ENCODE measurements at places on chromosomes 12 and 14.

DNA sequence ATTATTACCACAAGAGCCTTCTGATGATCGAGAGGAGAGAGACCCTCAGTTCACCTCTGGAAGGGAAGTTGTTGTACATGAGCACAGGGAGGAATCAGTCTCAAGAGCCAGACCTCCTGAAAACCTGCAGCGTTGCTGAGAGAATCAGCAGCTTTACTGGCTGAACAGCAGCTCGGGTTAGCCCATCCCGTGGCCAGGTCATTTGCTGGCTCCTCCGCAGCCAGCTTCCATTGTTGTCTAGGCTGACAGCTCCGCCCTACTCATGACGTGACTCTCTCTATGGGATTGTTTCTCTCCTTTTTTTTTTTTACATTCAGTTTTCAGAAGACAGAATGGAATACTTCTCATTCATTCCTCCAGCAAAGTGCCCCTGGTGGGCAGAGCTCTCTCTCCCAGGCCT is 69.9 kb downstream of the TGFB3 start:
- no peak for DNase-seq

- no peak for DNase-seq
Measured at GRCh38 chr12:30614031-30614430, 81.6 kb downstream of the IPO8 start.

GRCh38 chr12:124474709-124475108 is 92.7 kb downstream of the NCOR2 start:
- no peak for DNase-seq

DNA sequence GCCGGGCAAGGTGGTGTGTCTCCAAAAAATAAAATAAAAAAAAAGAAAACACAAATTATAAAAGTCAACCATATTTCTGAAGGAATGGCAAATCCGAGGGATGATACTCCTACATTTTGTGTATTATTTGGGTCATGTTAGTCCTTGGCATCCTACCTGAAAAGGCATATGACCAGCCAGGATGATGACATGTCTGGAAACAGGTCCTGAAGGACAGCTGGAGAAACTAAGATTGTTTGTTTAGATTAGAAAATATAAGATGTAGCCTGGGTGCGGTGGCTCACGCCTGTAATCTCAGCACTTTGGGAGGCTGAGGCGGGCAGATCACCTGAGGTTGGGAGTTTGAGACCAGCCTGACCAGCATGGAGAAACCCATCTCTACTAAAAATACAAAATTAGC is 47.6 kb upstream of the FOXJ2 start:
- no peak for DNase-seq

- peak; percentile 7 for DNase-seq
Measured at GRCh38 chr14:68404652-68405183, 388.1 kb downstream of the ZFP36L1 start.

DNA sequence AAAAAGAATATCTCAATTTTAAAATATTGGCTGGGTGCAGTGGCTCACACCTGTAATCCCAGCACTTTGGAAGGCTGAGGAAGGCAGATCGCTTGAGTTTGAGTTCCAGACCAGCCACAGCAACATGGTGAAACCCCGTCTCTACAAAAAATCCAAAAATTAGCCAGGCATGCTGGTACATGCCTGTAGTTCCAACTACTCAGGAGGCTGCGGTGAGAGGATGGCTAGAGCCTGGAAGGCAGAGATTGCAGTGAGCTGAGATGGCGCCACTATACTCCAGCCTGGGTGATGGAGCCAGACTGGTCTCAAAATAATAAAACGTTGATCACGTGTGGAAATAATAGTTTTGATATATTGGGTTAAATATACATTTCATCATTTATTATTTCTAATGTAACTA is 5.7 kb downstream of the MTRFR start:
- no peak for DNase-seq

GRCh38 chr12:71731439-71732356 is 23.0 kb upstream of the RAB21 start:
- DNase-seq, result no peak

- DNase-seq, result no peak
Measured at GRCh38 chr12:54891717-54892478, 37.6 kb downstream of the MUCL1 start.

- DNase-seq, result no peak
Measured at GRCh38 chr12:68608191-68608590, 2.5 kb upstream of the RAP1B start.
